ENCODE measurements at places on chromosomes 11 and 22.

DNA sequence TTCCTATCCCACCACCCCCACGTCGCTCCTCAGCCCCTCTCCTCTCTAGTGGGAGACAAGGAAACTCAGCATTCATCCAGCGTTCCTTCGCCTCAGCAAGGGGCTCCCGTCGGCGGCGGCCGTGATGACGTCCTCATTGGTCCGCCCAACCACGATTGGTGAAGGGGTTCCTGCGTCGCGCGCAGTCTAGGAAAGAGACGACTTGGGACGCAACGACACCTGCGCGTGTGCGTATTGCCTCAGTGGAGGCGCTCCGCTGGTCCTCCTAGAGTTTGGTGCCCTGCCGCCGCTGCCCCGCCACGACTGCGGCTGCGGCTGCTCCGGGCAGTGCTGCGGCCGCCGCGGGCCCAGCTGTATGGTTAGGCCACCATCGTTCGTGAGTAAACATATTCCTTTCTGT, 56.6 kb downstream of the CCDC81 start:
- no peak for DNase-seq

DNA sequence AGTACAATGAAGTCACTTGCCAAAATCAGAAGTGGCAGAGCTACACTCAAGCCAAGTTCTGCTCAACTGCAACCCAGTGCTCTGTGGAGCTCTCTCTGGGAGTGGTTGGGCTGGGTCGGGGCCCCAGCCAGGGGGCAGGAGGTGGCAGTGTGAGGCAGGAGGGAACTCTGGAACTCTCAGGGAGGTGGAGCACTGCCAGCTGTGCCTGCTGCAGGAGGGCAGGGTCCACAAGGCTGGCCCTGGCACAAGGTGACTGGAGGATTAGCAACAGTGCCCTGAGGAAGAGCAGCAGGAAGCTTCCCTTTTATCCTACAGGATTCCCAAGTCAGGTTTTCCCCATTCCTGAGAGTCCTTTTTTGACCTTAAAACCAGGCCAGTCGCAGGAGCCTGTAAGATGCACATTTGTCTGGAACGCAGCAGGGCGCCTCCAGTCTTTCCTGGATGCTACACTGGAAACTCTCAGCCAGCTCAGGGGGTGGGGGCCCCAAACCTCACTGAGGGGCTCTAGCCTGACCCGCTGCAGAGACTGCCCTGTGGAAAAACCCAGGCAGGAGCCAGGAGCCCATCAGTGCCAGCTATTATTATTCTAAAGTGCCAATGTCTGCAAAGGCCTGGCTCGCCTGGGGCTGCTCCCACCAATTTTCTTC, 31.8 kb downstream of the DKK3 start:
- no peak for DNase-seq

DNA sequence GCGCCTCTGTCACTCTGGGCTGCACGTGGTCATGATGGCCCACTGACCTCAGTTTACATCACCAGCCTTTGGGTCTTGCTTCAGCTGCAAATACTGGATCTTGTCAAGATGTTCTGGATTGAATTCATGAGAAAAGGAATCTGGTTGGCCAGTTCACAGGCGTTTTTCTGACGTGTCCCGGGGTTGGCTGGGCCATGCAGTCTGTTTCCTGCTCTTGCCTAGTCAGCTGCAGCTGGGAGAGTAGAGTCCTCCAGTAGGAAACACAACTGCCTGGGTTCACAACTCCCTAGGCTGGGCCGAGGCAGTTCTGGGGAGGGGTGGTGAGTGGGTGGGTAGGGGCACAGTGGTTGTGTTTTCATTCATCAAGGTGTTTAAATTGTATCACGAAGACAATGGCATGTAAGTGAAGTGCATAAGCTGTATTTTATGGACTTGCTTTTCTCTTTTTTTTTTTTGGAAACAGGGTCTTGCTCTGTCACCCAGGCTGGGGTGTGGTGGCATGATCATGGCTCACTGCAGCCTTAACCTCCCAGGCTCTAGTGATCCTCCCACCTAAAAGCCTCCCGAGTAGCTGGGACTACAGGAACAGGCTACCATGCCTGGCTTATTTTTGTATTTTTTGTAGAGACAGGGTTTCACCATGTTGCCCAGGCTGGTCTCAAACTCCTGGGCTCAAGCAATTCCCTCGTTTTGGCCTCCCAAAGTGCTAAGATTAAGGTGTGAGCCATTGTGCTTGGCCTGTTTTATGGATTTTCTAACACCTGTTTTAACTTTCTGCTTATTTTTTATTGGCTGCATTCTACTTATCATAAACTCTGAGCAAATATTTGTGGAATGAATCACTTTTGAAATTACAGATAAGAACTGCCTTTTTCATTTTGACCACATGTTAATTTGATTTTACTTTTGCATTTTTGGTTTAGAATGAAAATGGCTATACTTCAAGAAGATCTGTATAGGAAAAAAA, 54.0 kb upstream of the PITPNB start:
- no peak for DNase-seq

DNA sequence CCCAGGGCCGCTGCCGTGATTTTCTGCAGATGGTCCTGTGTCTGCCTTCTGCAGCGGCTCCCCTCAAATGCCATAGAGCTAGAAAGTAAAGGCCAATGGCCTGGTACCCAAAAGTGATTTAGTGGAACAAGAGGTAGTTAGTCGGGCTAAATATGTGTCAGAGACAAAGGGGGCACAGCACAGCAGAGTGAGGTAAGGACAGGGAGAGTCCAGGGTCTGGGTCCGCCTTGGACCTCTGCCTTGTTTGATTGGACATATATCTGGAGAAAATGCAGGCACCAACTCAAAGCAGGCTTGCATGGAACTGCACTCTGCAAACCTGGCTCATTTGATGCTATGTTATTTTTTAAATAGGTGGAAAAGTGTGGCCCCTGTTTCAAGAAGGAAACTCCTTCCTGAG, 249.6 kb upstream of the B3GAT1 start:
- DNase-seq = no peak

DNA sequence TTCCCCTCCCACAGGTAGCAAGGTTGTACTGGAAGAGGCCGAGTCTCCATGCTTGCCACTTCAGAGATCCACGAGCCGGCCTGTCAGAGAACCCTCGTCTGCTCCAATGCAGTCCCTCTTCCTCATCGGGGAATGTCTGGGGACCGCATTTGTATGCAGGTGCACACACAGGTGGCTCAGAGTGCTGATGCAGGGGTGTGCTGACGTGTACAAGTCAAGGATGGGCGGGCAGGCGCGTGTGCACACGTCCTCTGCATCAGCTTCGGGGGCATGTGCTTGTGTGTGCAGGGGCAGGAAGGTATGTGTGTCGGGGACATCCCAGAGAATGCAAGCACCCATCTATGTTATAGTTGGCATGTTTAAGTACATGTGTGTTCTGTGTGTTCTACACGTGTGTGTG, 49.4 kb downstream of the ELFN2 start:
- no peak for DNase-seq

DNA sequence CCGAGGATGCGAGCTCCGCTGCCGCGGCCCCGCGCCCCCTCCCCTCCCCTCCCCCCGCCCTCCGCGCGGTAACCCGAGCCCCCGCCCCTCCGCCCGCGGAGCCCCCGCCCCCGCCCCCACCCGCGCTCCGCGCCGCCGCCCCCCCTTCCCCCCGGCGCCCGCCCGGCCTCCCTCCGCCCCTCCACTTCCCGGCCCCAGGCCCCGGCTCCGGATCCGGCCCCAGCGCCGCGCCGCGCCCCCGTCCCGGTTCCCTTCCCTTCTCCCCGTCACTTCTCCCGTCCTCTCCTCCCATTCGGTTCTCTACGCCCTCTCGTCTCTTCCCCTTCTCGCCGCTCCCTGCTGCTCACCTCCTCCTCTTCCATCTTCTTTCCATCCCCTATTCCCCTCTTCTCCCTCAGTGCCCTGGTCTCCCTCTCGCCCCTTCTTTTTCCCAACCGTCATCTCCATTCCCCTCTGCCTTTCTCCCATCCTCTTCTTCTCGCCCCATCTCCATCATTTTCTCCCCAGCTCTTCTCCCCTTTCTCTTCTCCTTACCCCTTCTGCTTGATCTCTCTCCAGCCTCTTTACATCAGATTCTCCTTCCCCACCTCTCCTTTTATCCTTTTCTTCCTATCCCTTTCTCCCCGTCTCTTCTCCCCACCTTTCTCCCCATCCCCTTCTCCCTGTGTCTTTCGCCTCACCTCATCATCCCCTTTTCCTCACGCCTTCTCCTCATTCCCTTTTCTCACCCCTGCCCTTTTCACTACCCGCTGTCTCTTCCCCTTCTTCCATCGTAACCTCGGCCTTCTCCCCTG, at the start of gene DCHS1:
DCHS1 (minus strand) TSS at position 20 of the 794 bp plus-strand sequence. CDS start 14,196 bp downstream, outside the sequence.
- no peak for DNase-seq

- no peak for DNase-seq
Observed at GRCh38 chr11:3190600-3190999, 25.5 kb upstream of the OSBPL5 start.

- DNase-seq = no peak
Observed at GRCh38 chr11:89405629-89406028, 85.5 kb downstream of the NOX4 start.

DNA sequence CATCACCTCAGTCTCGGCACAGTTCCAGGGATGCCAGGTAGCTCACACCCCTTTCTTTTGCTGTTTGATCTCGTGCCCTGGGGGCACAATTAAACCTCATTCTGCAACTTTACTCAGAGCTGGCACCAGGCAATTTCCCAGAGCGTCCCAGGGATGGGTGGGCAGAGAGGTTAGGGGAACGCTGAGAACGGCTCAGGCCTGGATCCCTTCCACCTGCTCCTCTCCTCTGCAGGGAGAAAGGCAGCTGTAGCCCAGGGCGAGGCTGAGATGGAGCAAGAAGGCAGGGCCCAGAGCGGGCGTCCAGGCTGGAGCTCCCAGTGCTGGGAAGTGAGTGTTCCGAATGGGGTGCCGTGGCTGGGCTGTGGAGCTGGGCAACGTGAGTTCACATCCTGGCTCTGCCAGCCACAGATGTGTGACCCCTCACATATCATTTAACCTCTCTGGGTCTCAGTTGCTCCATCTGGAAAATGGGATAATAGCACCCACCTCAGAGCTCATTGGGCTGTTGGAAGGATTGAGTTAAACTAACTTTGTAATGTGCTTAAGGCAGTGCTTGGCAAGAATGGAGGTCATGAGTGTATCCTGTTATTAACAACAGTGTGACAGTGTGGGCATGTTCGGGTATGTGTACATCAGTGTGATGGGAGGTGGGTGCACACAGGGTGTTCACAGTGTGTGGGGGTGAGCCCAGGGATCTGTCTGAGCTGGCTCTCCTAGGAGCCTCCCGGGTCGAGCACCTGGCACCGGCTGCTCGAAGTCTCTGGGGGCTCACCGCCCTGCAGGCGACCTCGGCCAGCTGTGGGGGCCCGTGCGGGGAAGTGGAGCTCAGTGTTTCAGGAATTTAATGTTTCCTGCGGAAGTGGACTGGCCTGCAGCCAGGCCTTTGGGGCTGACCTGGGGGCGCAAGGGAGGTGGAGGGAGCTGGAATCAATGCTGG, 15.5 kb downstream of the OTUB1 start:
- no peak for DNase-seq

Measured in NCI-H1417 (cell line).